Stimulated activated CD4-positive, alpha-beta T cell treated with anti-CD3 and anti-CD28 coated beads, Interleukin-15, amount 100 ng/mL, for 48 hours (primary cell): ENCODE measurements at places on chromosomes 12 and 14.

GRCh38 chr14:89574420-89574819 lies 157.4 kb upstream of the FOXN3 start:
- DNase-seq: no peak

DNA sequence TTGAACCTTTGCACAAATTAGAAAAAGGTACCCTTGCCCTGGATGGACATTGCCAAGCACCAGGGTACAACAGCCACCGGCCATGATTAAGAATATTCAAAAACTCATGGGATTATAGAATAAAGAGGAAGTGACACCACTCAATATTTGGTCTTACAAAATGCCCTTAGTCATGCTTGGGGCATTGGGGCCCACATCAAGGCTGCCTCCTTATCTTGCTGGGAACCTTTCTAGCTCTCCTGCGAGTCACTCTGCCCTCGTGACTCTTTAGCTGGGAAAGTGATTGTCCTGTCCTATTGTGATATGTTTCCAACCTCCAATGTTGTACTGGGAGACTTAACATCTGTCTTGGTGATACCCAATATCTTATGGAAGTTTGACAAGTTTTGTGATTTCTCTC lies 57.8 kb downstream of the GTF2A1 start:
- DNase-seq: no peak

DNA sequence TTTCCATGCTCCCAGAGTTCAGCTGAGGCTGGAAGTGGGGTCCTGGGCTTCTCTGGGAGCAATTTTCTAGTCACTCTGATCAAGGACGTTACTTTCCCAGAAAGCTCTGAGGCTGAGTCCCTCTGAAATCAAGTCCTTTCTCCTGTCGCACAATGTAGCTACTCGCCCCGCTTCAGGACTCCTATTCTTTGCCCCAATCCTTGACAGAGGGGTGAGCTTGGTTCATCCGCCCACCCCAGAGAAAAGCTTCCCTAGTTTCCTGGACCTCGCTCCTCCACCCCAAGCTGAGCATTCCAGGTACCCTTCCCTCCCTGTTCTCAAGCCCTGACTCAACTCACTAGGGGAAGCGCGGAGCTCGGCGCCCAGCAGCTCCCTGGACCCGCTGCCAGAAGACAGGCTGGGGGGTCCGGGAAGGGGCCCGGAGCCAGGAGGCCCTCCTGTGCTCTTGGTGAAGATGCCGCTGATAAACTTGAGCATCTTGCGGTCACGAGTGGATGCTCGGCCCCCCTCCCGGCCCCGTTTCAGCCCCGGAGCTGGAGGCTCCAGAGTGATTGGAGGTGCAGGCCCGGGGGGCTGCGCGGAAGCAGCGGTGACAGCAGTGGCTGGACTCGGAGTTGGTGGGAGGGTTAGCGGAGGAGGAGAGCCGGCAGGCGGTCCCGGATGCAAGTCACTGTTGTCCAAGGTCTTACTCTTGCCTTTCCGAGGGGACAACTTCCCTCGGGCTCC lies 1.6 kb downstream of the AGAP2 start:
- no peak for DNase-seq

GRCh38 chr14:64253672-64254071 lies 40.5 kb downstream of the ESR2 start:
- no peak for DNase-seq

DNA sequence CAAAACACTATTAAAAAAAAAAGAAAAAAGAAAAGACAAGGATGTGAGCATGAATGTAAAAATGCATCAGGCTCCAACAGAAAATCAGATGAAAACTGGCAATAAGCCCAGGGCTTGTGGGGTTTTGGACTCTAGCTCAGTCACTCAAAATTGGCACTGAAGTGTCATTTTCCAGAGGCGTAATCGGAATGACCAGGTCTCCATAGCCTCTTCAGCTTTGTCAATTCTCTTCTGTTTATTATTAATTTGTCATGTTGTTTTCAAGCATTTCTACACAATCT lies 137.2 kb upstream of the TRHDE start:
- no peak for DNase-seq

DNA sequence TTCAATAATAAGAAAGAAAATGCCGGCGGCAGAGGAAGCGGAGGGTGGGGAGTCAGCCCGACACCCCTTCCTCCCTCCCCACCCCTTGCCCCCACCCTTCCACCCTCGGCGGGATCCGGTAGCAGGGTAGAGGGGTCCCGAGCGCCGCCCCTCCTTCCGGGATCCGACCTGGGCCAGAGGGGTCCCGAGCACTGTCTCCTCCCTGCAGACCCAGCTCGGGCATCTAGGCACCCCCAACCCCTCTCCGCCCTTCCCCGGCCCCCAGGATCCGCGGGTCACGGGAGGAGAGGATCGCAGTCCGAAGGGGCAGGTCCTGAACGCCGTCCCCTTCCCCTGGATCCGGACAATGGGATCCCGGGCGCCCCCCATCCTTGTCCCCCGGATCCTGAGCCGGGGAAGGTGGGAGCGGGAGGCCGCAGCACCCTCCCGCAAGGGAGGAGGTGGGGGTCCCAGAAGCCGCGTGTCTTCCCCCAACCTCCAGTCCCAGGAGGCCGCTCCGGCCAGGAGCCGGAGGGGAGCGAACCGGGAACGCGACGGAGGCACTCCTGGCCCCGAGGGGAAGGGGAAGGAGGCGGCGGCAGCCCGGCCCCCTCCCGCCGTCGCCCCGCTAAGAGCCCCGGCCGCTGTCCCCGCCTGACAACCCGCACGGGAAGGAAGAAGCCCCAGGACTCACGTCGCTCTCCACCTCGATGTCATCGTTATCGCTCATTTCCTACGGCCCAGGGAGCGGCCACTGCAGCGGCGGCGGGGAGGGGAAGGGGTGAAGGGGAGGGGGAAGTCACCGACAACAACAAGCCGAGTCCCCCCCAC lies 481 bp downstream of the MAX start:
- DNase-seq: no peak

DNA sequence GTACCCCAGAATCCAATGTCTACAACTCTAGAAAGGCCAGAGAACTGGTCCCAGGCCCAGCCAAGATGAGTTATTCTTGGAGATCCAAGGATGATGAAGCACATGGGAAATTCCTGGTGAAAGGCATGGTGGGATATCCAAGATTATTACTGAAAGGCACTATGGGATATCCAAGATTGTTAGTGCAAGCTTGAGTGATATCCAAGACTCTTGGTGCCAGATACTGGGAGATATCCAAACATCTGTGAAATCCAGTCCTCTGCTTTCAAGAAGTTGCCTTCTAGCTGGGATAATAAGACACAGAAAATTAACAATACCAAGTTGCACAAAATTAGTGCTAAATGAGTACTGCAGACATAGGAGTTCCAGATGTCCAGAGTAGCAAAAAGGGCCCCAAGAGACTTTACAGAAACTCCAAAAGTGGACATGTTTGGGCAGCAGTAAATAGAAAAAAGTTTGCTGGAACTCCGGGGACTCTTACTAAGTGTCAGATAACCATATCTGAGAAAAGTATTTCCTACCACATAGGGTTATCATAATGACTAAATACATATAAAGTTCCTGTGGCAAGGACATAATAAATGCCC lies 34.6 kb downstream of the PHLDA1 start:
- no peak for DNase-seq

GRCh38 chr14:22786685-22787084 lies 20.2 kb downstream of the OXA1L start:
- DNase-seq: no peak

DNA sequence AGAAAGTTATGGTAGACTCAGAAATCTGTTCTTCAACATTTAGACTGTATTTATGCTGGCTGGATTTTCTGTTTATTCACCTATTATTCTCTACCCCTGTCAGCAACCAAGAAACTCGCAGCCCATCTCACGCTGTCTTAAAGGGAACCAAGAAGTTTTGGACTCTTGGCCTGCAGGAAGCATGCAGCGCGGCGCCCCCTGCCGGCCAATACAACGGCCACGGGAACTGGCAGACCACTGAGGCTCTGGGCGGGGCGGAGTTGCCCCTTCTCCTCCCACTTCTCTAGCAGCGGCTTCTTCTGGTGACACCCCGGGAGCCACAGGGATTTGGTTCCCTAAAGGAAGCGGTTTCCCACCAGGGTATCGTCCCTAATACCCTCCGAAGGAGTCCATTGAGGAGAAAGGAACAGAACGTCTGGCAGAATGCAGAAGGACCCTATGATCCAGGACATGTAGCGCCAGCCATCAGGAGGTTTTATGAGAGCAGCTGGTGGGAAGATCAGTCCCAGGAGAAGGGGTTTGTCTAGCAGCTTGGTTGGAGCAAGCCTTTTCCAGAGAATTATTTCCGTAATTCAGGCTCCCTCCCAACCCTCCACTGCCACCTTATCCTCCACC lies 21.0 kb upstream of the RNASE2 start:
- peak; percentile 14 for DNase-seq

- DNase-seq: no peak
Measured at GRCh38 chr14:72961579-72962335, 35.5 kb downstream of the DCAF4 start.

DNA sequence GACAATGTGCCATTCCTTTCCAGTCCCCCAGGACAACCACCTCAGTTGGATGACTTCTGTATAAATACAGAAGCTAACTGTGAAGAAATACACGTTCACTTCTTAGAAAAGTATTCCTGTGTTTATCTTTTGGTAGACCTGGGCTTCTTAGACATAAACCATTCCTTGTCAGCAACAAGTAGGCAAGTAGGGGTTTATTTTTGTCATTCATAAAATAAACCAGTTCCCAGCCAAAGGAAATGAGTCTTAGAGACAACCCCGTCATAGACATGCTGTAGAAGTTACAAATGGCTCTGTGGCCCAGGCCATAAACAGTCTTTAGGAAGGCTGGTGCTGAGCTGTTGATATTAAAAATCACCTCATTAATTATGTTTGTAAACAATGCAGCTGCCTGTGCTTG lies 243.2 kb downstream of the SPTSSA start:
- DNase-seq: no peak

DNA sequence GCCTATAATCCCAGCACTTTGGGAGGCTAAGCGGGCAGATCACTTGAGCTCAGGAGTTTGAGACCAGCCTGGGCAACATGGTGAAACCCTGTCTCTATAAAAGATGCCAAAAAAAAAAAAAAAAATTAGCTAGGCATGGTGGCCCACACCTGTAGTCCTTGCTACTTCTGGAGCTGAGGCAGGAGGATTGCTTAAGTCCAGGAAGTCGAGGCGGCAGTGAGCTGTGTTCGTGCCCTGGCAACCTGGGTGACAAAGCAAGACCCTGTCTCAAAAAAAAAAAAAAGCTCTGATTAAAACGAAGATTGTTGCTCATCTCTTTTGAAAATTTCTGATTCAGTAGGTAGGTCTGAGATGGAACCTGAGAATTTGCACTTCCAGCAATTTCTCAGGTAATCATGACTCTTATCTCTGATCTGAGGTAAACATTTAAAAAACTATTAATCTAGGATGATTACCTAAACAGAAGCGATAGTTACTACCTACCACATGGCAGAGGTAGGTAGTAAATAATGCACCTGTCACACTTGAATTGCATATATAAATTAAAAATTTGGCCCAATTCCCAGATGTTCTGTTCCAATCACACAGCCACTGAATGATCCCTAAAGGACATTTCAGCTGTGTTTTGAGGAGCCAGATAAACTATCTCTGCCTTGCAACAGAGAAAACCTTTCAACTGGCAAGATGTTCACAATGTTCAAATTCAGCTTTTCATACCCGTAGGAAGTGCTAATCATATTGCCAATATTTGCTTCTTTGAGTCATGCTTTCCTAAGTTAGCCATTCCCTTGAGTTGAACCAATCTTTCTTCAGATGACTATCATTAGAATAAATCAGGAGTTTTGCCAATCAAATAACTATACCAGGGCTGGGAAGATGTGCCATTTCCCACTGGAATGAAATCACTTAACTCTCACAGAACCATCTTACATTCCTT lies 4.2 kb upstream of the TEP1 start:
- DNase-seq: no peak

DNA sequence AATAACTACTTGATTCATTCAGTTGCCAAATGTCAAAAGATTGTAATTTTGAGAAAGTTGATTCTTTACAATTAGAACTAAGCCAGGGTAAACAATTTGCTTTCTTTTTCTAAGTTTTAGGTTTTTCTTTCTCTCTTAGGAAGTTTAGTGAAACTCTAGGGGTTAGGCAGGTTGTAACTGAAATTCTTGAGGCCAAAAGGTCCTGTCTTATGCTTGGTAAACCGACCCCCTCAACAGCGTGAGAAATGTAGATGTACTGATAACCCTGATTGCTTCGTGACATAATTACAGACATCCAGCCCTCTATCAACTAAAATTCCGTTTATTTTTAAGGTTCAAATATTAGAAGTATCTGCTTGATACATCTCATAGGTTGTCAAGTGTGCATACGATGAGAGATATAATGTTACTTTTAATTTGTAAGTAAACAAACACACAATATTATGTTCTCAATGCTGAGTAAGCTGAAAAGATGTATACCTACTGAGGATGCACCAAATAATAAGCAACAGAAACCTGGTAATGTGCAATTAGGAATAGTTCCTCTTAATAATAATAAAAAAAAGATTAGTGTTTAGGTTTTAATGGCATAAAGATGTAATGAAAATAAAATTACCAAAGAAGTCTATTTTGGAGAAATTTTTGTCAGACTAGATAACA lies 7.2 kb downstream of the FUT8 start:
- no peak for DNase-seq

- no peak for DNase-seq
Measured at GRCh38 chr12:50711121-50711520, 52.8 kb upstream of the ATF1 start.

DNA sequence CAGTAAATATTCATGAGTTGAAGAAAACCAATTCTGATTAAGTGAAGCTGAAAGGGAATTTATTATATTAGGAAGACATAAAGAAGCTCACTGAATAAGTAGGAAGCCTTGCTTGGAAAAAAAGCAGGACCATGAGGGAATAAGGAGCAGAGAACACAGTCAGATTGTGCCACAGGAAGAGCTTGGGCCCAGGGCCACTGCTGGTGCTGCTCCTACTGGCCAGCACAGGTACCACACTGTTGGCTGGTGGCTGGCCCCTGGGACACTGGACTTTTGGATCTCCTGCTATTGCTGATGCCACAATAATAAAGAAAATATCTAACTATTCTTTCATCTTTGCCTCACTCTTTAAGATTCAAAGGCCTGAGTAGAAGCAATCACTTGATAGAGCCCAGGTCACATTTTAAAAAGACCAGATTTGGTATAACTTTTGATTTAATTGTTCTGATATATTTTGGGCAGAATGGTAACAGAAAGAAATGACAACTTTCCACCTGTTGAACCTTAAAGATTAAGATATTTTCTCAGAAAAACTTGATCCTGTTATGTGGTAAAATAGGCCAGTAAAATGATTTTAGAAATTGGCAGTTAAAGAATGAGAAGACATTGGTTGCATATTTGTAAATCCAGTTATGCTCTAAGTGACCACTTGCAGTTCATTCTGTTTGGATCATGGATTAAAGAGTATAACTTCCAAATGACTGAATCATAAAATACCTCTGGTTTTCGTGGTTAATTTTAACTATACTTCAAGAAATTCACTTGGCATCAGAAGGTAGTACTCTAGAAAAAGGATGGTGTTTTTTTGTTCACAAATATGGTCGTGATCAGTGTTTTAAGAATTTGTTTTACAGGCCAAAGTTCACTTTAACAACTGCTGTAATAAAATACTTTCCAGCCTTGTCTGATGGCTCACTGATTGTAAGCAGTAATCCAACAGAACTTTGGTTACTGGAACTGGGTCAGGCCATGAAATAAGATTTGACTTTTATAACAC lies 68.3 kb downstream of the DERA start:
- no peak for DNase-seq

GRCh38 chr14:29759521-29760340 lies 167.9 kb downstream of the PRKD1 start:
- DNase-seq: no peak

- DNase-seq: no peak
Measured at GRCh38 chr12:82904219-82904790, 217.6 kb downstream of the TMTC2 start.

GRCh38 chr12:57066245-57066644 lies 12.3 kb downstream of the NEMP1 start:
- DNase-seq: no peak
